Activated B cell treated with CpG ODN at 0.5 μM for 24 hours (primary cell): ENCODE measurements at places on chromosomes 3 and 15. TPM values are rescaled to one million over a fixed set of nuclear protein-coding genes. Genes with fewer than 3 reads are reported as not detected.

GRAMD2A gene
- total RNA-seq, result not detected in 2 replicates

PRKAR2A gene
- 27.4 and 28.0 TPM in 2 replicates for total RNA-seq

NOX5 gene
- 0.05 and 0.09 TPM in 2 replicates for total RNA-seq

ZPLD1 gene
- total RNA-seq, result not detected in 2 replicates

SLC24A5 gene
- not detected in 2 replicates for total RNA-seq

IMPG2 gene
- 0.20 and 0.29 TPM in 2 replicates for total RNA-seq
